Stomach (tissue), 19 donors: ENCODE measurements at places on chromosomes 5 and 9. TPM values are rescaled to one million over a fixed set of nuclear protein-coding genes. Genes with fewer than 3 reads are reported as not detected.
A peak's percentile ranks its signal among the peaks of the same experiment; 100 is the strongest.

The C5orf52 gene
- total RNA-seq = not detected

The PSAT1 gene
- 0.45 TPM for total RNA-seq

The CCL27 gene
- not detected for total RNA-seq

GRCh38 chr9:109317311-109317978 lies 3.4 kb downstream of the EPB41L4B start:
- peaks cover 63% of the 10 kb centered on the region for H3K4me1 ChIP-seq
- peak overlapping the region; percentile 71 for H3K27ac ChIP-seq
- H3K36me3 ChIP-seq = no peaks in the 10 kb centered on the region
- H3K4me3 ChIP-seq = no peak overlapping the region
- no peak for DNase-seq
- peaks cover 13% of the 10 kb centered on the region for H3K27me3 ChIP-seq

The PDGFRB gene
- total RNA-seq = 71.2 TPM

DNA sequence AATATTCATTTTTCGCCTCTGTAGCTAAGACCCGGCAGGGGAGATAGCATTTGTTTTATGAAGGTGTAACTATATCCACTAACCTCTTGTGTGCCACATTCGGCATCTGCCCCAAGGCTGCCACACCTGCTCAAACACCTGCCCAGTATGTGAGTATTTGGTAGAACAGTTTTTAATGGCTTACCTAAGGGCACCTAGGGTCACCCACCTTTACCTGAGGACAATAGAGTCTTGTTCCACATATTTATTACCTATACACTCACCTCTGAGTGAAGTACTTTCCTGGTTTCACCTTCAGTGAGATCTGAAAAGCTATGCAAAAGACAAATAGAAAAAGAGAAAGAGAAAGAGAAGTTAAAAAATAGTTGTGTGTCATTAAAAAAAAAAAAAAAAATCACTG lies 68.0 kb upstream of the PIP5K1B start:
- peak overlapping the region; percentile 53 for H3K27ac ChIP-seq
- DNase-seq = peak; percentile 54
- H3K27me3 ChIP-seq = no peaks in the 10 kb centered on the region
- H3K36me3 ChIP-seq = no peaks in the 10 kb centered on the region
- no peaks in the 10 kb centered on the region for H3K4me1 ChIP-seq

The GABRA1 gene
- total RNA-seq = not detected

The PCDHA1 gene
- total RNA-seq = not detected

- peak; percentile 88 for DNase-seq
- no peaks in the 10 kb centered on the region for H3K27me3 ChIP-seq
- H3K4me3 ChIP-seq = peak overlapping the region; percentile 53
- peaks cover 45% of the 10 kb centered on the region for H3K4me1 ChIP-seq
- H3K27ac ChIP-seq = peak overlapping the region; percentile 86
Observed at GRCh38 chr5:141512390-141512910, 23.6 kb downstream of the PCDHGC5 start.

The RBM22 gene
- total RNA-seq = 27.8 TPM

DNA sequence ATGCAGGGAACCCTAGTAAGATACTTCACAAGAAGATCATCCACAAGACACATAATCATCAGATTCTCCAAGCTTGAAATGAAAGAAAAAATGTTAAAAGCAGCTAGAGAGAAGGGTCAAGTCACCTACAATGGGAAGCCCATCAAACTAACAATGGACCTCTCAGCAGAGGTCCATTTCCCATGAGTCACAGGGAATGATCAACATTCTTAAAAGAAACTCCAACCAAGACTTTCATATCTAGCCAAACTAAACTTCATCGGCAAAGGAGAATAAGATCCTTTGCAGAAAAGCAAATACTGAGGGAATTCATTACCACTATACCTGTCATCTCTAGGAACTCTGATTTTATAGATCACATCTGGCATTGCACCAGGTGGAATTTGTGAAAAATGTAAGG lies 52.9 kb upstream of the SPATA31E1 start:
- no peaks in the 10 kb centered on the region for H3K4me1 ChIP-seq
- no peak overlapping the region for H3K4me3 ChIP-seq
- no peaks in the 10 kb centered on the region for H3K27me3 ChIP-seq
- H3K36me3 ChIP-seq = no peaks in the 10 kb centered on the region
- DNase-seq = no peak
- H3K27ac ChIP-seq = no peak overlapping the region

The SCGB3A2 gene
- total RNA-seq = not detected

- H3K36me3 ChIP-seq = no peaks in the 10 kb centered on the region
- H3K4me3 ChIP-seq = no peak overlapping the region
- DNase-seq = no peak
- no peaks in the 10 kb centered on the region for H3K4me1 ChIP-seq
- H3K27ac ChIP-seq = no peak overlapping the region
Observed at GRCh38 chr5:38453921-38454320, 102.5 kb downstream of the LIFR start.

- H3K36me3 ChIP-seq = peaks cover 7% of the 10 kb centered on the region
- DNase-seq = no peak
- H3K27ac ChIP-seq = peak overlapping the region; percentile 82
- no peaks in the 10 kb centered on the region for H3K27me3 ChIP-seq
Observed at GRCh38 chr9:36146651-36147050, 10.1 kb downstream of the GLIPR2 start.

DNA sequence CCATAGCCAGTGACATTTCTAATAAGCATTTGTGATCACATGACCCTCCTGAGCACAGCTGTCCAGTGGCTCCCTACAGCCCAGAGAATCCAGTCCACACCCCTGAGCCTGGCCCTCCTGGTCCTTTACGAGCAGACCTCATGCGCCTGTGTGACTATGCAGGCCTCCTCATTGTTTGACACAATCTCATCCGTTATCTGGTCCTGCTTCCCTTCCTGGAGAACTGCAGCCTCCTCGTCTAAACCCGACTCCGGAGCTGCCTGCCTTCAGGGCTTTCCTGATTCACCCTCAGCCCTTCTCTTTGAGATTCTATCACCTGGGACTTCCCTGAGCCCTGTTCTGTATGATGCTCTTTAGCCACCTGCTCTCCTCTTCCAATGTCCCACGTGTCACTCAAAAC lies 79.7 kb downstream of the GPR21 start:
- no peak overlapping the region for H3K4me3 ChIP-seq
- DNase-seq = no peak
- no peak overlapping the region for H3K27ac ChIP-seq
- peaks cover 8% of the 10 kb centered on the region for H3K4me1 ChIP-seq

GRCh38 chr5:56761151-56761885 lies 54.0 kb upstream of the MAP3K1 start:
- no peak for DNase-seq
- H3K36me3 ChIP-seq = no peaks in the 10 kb centered on the region
- no peak overlapping the region for H3K27ac ChIP-seq
- H3K27me3 ChIP-seq = no peaks in the 10 kb centered on the region
- no peak overlapping the region for H3K4me3 ChIP-seq

DNA sequence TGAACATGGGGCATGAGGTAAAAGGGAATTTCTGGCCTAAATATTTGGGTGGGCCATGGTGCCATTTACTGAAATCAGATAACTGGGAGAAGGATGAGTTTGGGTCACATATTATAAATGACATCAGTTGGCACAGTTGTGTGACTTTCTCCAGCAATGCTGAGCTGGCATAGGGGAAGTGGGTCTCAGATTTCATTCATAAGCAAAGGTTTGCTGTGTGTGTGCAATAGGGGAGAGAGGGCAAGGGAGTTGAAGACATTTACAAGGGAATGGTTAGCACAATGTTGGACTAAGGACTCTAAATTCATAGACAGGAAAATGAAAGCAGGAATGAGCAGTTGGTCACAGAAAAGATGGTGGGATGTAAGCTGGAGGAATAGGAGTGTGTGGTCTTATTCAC lies 47.8 kb upstream of the KLF9 start:
- no peaks in the 10 kb centered on the region for H3K4me1 ChIP-seq
- no peak for DNase-seq
- H3K27me3 ChIP-seq = no peaks in the 10 kb centered on the region
- H3K4me3 ChIP-seq = no peak overlapping the region

DNA sequence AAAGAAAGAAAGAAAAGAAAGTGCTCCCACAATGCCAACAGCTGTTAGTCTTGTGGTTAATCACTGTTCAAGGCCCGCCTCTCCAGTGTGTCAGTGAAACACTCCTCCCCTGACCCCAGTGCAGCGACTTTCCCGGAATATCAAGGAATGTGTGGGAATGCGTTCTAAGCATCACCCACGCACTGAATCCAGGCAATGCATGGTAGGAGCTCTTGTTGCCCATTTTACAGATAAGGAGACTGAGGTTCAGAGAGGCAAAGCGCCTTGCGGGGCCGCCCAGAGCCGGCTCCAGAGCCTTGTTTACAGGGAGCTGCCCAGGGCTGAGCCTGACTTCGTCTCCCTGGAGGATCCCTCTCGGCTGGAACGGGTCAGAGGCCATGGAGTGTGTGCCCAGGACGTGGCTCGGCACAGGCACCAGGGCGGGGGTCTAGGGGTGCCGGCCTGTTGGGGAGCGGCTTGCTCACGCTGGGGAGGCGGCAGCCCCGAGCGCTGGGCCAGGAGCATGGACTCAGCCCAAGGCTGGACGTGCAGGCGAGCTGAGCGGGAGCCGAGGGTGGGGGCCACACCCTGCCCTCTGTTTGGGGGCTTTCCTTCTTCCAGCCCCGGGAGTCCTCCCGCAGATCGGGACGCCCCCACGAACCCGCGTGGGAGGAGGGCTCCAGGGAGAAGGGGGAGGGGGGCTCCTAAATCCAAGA lies 823 bp downstream of the ST6GALNAC6 start:
- H3K4me1 ChIP-seq = peaks cover 38% of the 10 kb centered on the region
- H3K4me3 ChIP-seq = peak overlapping the region; percentile 97
- H3K36me3 ChIP-seq = peaks cover 31% of the 10 kb centered on the region
- peak overlapping the region; percentile 80 for H3K27ac ChIP-seq

GRCh38 chr5:98774192-98775033 lies 950 bp downstream of the RGMB start:
- DNase-seq = peak; percentile 88
- H3K36me3 ChIP-seq = no peaks in the 10 kb centered on the region
- H3K4me1 ChIP-seq = peaks cover 34% of the 10 kb centered on the region
- peak overlapping the region; percentile 97 for H3K4me3 ChIP-seq
- H3K27me3 ChIP-seq = peaks cover 30% of the 10 kb centered on the region
- H3K27ac ChIP-seq = peak overlapping the region; percentile 95

The CCNJL gene
- 1.4 TPM for total RNA-seq

The THBS4 gene
- total RNA-seq = 6.7 TPM

DNA sequence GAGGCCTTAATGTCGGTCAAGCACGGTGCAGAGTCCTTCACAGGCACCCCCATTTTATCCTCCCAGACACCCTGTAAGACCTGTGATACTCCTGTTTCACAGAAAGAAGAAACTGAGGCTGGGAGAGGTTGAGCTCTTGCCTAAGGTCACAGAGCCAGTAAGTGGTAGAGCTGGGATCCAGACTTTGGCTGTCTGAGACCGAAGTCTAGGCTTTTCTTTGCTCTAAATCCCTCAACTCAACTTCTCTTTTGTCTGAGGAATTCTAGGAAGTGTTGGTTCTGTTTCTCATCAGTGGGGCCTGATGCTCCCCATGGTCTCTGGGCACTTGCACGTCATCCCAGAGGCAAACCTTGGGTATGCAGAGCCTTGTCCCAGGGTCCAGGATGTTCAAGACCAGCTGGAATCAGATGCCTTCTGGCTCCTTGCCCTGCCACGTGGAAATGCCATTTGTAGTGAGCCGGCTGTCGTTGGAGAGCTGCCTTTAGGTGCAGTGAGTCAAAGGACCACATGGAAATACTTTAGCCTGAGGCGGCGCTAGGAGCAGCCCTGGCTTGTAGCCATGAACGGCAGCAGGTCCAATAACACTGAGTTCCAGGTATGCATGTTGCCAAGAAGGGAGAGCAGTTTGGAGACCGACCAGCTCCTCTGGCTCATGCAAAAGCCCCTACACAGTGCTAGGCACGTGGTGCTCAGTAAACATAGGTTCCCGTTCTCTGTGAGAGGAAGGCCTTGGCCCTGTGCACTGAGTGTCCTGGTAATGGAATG lies 9.2 kb downstream of the DCANP1 start:
- DNase-seq = peak; percentile 94
- H3K4me1 ChIP-seq = peaks cover 29% of the 10 kb centered on the region
- H3K27ac ChIP-seq = peak overlapping the region; percentile 65
- no peak overlapping the region for H3K4me3 ChIP-seq

DNA sequence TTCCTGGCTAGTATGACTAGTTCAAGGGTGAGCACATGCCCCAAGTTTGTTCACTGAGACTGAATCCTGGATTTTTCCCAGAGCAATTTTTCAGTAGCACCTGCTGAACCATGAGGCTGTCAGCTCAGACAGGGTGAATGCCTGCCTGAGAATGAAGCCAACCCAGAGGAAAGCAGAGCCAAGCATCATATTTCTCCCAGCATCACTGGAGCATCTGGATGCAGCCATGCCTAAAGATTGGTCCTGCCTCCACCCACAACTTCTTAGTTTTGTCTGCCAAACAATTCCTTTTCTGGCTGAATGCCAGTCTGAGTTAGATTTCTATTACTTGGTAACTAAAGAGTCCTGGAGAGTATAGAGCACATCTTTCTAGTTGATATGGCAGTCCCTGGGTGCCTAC lies 343.6 kb downstream of the CSNK1G3 start:
- no peak overlapping the region for H3K4me3 ChIP-seq
- H3K4me1 ChIP-seq = no peaks in the 10 kb centered on the region
- no peak overlapping the region for H3K27ac ChIP-seq
- H3K27me3 ChIP-seq = no peaks in the 10 kb centered on the region
- DNase-seq = peak; percentile 6

The LEAP2 gene
- 1.3 TPM for total RNA-seq

GRCh38 chr9:69421908-69422801 lies 97.1 kb downstream of the ENTREP1 start:
- H3K27me3 ChIP-seq = no peaks in the 10 kb centered on the region
- DNase-seq = peak; percentile 86
- no peak overlapping the region for H3K27ac ChIP-seq
- H3K4me1 ChIP-seq = no peaks in the 10 kb centered on the region
- H3K4me3 ChIP-seq = no peak overlapping the region

GRCh38 chr9:3205421-3206095 lies 320.2 kb downstream of the RFX3 start:
- no peaks in the 10 kb centered on the region for H3K27me3 ChIP-seq
- H3K36me3 ChIP-seq = no peaks in the 10 kb centered on the region
- no peaks in the 10 kb centered on the region for H3K4me1 ChIP-seq
- H3K4me3 ChIP-seq = no peak overlapping the region
- no peak for DNase-seq
- no peak overlapping the region for H3K27ac ChIP-seq

The TNIP1 gene
- 136 TPM for total RNA-seq

DNA sequence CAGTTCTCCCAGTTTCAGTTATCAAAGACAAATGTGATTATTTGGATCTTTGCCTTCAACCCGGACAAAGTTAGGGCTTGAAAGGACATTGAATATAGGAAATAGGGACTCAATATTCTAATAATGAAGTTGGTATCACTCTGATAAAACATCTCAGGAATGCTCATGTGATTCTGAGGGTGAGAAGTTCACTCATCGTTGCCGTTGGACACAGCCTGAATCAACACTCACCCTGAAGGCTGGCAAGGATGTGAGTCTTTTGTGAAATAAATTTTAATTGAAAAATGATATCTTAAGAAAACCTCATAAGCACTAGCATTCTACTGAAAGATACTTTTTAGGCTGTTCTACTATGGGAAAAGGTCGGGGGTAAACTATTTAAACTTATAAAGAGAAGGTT lies 44.8 kb upstream of the C9orf72 start:
- DNase-seq = no peak
- no peak overlapping the region for H3K27ac ChIP-seq
- H3K4me3 ChIP-seq = no peak overlapping the region
- peaks cover 11% of the 10 kb centered on the region for H3K27me3 ChIP-seq
- H3K36me3 ChIP-seq = no peaks in the 10 kb centered on the region

The PDE8B gene
- not detected for total RNA-seq

The RABEPK gene
- total RNA-seq = 12.7 TPM
